ENCODE measurements at places on chromosomes 1 and 21.

GRCh38 chr21:44989537-44989886 is 49.7 kb downstream of the SLX9 start:
- DNase-seq: no peak

- no peak for DNase-seq
Measured at GRCh38 chr1:53259932-53260331, 21.6 kb upstream of the MAGOH start.

DNA sequence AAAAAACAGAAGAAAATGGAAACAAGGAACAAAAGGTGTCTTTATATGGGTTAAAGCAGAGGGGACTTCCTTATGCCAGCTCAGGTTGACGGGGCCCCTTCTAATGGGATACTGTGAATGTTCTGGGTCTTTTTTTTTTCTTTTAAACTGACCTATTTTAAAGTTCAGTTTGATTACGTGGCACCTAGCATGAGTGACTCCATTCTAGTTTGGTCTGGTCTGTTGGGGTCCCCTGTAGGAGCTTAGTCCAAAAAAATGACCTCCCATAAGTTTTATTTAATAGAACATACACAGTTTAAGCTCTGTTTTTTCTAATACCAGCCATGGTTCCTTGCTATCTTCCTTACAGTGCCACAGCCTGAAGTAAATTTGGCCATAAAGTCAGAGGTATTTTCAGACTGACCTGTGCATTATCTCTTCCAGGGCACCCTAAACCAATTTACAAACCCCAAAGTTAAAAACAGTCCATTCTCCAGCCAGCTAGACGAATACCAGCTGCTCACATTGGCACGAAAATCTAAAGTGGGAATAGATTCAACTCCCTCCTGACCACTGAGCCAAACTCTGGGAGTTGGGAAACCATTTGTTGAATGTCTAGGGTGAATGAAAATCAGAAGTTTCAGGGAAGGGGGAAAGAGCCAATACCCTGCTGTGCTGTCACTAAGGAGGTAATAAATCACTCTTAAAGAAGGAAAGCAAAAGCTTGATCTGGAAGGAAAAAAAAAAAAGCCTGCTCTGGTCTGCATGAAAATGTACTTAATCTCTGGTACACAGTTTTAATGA is 42.4 kb downstream of the AKNAD1 start:
- no peak for DNase-seq

- no peak for DNase-seq
Measured at GRCh38 chr1:174535207-174535606, 87.4 kb downstream of the GPR52 start.

- no peak for DNase-seq
Measured at GRCh38 chr1:64263856-64264255, 60.4 kb downstream of the UBE2U start.

DNA sequence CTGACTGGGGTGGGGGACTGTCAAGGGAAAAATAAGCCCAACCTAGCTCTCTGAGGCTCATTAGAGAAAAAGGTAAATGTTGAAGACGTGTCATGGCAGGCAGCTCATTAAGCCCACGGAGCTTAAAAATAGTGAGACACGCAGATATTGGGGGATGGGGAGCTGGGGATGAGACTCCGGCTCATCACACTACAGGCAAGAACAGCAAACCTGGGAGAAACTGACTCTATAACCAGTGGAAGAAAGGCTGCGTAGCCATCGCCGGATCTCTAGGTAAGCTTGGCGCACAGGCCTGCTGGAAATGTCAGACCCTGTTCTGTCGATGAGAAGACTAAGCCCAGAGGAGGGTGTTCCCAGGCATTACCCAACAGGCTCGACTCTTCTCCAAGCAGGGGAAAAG is 78.0 kb downstream of the SYT2 start:
- DNase-seq: no peak

GRCh38 chr1:46594063-46594462 is 10.0 kb downstream of the MKNK1 start:
- no peak for DNase-seq

DNA sequence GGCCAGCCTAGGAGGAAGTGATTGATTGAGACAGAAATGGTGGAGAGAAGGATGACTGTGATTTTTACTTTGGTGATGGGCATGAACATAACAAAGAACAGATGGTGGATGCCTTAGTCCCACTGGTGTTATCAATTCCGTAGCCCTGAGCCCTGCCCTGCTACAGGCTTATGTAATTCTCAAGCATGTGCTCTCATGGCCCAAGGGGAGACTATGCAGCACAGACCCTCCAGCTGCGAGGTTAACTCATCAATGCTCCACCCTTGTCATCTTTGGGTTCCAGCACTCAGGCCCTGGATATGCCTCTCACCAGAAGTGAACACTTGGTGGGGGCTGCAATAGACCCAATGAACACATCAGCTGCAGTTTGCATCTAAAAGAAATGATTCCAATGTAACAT is 62.7 kb upstream of the LRRC8D start:
- DNase-seq: no peak
